Heart right ventricle (tissue), 16 donors: ENCODE measurements at places on chromosomes 3 and 15. TPM values are rescaled to one million over a fixed set of nuclear protein-coding genes. Genes with fewer than 3 reads are reported as not detected.

SPATA12 gene
- total RNA-seq: not detected

PIGX gene
- total RNA-seq: 13.9 TPM

CFAP91 gene
- 0.50 TPM for total RNA-seq

CCDC39 gene
- total RNA-seq: not detected

CCRL2 gene
- total RNA-seq: 1.7 TPM

TPRG1 gene
- total RNA-seq: 2.3 TPM

FOXL2NB gene
- 0.13 TPM for total RNA-seq

COL6A5 gene
- total RNA-seq: not detected

ZDHHC23 gene
- 1.9 TPM for total RNA-seq

HTR3E gene
- not detected for total RNA-seq

FEZF2 gene
- total RNA-seq: not detected

CRELD1 gene
- 56.5 TPM for total RNA-seq

NPAP1 gene
- not detected for total RNA-seq

PLCB2 gene
- 4.4 TPM for total RNA-seq

CAV3 gene
- 28.2 TPM for total RNA-seq

SEMA3B gene
- total RNA-seq: 21.1 TPM

CCK gene
- total RNA-seq: not detected

EIF3J gene
- total RNA-seq: 64.5 TPM

WDR93 gene
- not detected for total RNA-seq

MEIS2 gene
- total RNA-seq: 48.1 TPM

PAK6 gene
- 6.1 TPM for total RNA-seq

EPHB3 gene
- 1.0 TPM for total RNA-seq

CHCHD4 gene
- 30.9 TPM for total RNA-seq

CLRN1 gene
- not detected for total RNA-seq

CPNE9 gene
- total RNA-seq: not detected

CLEC3B gene
- 69.3 TPM for total RNA-seq

CP gene
- 1.3 TPM for total RNA-seq

FSIP1 gene
- 0.36 TPM for total RNA-seq

SFMBT1 gene
- total RNA-seq: 15.3 TPM

CDC25A gene
- total RNA-seq: 0.77 TPM

SERPINI1 gene
- total RNA-seq: 11.8 TPM

RCCD1 gene
- 8.4 TPM for total RNA-seq

SH3GL3 gene
- total RNA-seq: not detected

SLC35G2 gene
- total RNA-seq: 2.4 TPM

SPINT1 gene
- not detected for total RNA-seq

LRRC31 gene
- total RNA-seq: not detected

PRKCD gene
- 17.1 TPM for total RNA-seq
